ENCODE measurements at places on chromosomes 11 and 22.

- DNase-seq, result no peak
These were observed 59.1 kb downstream of the IGLL1 start for GRCh38 chr22:23520863-23521440.

GRCh38 chr11:34600339-34601084 lies 20.4 kb upstream of the EHF start:
- DNase-seq, result no peak

DNA sequence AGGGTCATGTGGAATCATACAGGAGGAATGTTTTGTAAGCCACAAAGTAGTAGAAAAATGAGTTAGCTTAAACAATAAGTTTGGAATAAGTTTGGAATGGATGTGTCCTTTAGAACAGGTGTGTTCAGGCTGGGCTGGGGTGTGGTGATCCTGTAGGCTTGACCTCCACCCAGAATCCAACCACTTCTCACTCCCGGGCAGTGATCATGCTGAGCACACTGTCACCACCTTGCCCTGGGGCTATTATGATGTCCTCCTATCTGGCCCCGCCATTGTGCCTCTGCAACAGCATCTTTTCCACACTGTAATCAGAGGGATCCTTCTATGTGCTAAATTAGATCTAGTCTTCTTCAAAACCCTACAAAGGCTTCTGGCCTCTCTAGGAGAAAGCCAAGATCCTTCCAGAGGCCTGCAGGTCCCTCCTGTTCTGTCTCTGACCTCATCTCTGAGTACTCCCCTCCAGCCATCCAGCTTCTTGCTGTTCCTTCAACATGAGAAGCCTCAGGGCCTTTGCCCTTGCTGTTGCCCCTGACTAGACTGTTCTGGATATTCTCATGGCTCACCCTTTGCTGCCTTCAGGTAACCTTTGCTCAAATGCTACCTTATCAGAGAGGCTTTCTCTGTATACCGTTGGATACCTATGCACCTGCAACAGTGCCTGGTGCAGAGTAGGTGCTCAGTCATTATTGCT lies 18.8 kb upstream of the ACCSL start:
- DNase-seq, result no peak

- no peak for DNase-seq
These were observed 47.8 kb downstream of the PPP2R1B start for GRCh38 chr11:111718436-111718835.

DNA sequence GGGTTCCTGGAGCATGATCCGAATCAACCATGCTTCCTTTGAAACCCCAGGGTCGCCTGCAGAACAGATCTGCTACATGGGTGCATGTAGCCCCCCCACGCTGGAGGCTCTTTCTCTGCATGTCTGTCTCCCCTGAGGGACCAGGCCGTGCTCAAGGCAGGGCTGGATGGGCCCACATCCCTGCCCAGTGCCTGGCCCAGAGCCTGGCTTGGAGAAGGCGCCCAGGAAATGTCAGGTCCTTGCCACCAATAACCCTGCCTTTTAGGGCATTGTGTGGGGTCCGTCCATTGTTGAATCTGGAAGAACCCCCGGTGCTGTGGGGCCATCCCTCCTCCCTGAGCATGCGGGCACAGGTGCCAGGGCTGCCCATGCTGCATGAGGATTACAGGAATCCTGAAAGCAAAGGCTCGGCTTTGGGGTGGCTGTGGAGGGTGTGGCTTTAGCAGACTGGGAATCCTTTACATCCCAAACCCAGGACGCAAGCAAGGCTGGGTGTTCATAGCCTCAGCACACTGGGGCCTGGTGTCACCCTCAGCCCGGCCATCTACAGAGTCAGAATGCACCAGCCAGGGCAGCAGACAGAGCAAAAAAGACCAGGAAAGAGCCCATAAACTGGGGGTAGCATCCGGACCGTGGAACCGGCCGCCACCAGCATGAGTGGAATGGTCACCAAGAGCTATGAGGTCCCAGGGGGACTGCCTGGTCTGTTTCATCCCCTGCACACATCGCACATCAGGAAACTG lies 48.2 kb downstream of the RTL6 start:
- no peak for DNase-seq

GRCh38 chr11:42237701-42238235 lies 778.3 kb upstream of the LRRC4C start:
- no peak for DNase-seq

DNA sequence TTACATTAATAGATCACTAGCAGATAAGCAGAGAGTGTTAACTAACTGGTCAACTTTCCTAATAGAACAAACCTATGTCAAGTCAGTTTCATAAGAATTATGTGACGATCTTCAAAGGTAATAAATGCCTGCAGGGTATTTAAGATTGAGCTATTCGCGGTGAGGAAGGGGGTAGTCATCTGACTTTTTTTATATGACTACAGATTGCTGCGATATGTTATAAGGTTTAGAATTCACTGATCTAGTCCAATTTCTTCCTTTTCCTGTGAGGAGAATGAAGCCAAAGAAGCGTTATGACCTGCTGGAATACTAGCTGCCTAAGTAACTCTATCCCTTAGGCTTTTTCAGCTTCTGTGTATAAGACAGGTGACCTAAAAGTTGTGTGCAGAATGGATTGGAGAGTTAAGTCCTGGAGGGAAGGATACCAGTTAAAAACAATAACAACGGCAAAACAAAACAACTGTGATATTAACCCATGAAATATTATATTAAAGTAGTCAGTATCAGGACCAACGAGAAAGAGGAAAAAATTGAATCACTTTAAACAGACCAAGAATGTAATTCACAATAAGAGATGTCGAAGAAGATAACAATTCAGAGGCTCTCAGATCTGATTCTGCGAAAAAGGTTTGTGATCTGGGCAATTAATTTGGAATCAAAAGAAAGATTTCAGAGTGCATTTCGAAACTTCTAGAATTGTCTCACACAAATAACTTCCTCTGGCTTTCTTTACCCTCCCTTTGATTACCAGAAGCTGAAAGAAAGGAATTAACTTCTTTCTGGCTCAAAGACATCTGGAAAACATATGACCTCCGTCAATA lies 630 bp downstream of the CASP4 start:
- peak; percentile 31 for DNase-seq

- no peak for DNase-seq
These were observed 16.3 kb upstream of the TMEM41B start for GRCh38 chr11:9330387-9331384.

GRCh38 chr11:61266602-61267001 lies 25.6 kb downstream of the PGA5 start:
- no peak for DNase-seq

DNA sequence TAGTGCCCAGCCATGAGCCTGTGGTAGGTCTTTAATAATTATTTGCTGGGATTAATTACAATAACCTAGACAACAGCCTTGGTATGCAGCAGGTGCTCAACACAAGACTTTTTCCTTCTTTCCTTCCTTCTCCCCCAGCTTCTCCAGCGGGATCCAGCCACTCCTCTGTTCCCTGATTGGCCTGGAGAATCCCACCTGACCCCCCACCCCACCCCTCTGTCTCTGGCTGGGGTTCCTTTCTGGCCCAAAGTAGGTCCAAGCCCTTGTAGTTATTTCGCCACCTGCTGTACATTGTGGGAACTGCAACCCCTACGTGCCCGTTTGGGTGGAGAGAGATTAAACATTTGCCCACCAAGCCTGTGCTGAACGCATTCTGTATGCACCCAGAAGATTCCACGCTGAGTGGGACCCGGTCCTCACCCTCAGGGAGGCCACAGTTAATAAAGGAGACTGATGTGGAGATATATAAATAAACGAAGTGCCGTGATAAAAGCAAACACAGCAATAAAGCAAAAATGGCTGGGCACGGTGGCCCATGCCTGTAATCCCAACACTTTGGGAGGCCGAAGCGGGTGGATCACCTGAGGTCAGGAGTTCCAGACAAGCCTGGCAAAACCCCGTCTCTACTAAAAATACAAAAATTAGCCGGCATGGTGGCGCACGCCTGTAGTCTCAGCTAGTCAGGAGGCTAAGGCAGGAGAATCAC lies 32.1 kb upstream of the DGKZ start:
- peak; percentile 87 for DNase-seq

- DNase-seq, result peak; percentile 76
These were observed 36.0 kb upstream of the CSNK1E start for GRCh38 chr22:38353142-38353629.

- DNase-seq, result peak; percentile 9
These were observed 345.0 kb downstream of the TBC1D22A start for GRCh38 chr22:47107431-47107830.

DNA sequence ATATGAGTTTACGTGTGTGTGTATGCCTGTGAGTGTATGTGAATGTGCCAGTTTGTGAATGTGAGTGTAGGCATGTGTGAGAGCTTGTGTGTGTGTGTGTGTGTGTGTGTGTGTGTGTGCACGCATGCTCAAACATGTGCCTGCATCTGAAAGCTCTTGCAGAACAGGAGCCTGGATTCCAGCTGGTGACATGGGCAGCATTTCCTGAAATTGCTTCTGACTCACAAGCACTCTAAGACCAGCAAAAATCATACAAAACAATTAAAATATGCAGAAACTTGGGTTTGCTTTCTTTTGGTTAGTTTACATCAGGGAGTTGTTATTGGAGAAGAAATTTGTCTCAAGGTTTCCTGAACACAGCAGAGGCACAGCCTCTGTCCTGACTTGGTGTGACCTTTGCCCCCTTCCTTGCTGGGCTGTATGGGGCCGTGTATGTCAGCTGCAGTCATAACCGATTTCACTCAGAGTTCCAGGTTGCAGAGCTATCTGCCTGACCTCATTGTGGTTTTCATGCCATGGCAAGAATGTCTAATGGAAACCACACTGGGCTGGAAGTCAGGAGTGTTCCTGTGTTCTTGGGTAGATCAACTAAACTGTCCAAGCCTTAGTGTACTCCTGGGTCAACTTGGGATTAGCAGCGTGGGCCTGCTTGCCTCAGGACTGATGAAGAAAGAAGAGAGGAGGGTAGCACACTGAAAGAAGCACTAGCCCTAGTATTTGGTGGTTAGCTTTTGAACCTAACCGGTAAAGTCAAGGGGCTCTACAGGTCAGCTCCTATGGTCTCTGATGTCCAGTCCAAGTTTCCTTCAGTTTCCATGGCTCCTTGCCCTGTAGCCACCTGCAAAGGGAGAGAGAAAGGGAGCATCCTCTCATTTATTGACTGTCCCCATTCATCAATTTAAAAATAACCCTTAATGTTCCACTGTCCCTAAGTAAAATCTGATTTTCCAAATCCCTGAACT lies 143.7 kb downstream of the SNX19 start:
- DNase-seq, result no peak

GRCh38 chr22:25167834-25168601 lies 31.6 kb upstream of the CRYBB3 start:
- DNase-seq, result no peak

GRCh38 chr11:85951049-85951405 lies 95.8 kb downstream of the CCDC83 start:
- no peak for DNase-seq

GRCh38 chr11:94305146-94305545 lies 766 bp downstream of the IZUMO1R start:
- DNase-seq, result no peak

DNA sequence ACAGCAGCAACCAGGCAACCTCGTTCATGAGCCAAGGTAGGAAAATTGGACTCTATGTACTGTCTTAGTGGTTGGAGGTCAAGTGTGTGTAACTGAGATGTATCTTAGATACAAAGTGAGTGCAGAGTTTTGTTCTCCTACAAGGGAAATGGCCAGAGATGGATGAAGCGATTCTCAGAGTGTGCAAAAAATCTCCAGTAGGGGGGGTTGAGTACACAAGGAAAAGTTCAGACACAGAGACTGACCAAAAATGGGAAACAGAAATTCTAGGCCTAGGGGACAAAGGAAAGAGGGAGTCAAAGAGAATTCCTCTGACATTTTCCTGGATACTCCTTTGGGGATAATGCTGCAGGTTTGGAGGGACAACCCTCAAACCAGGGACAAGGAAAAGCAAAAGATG lies 38.2 kb upstream of the OR5AK2 start:
- no peak for DNase-seq

- no peak for DNase-seq
These were observed 71.2 kb downstream of the PHF21A start for GRCh38 chr11:46050003-46050461.

DNA sequence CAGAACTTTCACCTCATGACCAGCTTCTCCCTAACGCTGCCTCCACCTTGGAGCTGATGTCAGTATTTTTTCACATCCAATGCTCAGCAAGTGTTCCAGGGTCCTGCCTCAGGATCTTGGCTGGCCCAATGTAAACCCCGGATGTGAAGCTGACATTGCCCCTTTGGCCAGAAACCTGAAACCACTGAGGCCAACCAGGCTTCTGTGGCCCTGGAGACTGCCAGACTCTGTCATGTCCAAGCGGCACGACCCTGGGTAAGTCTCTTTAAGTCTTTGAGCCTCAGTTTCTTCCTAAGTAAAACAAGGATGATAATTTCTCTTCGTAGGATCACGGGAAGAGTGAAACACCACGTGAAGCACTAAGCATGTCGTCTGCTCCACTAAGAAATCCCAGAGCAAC lies 22.8 kb downstream of the SERPIND1 start:
- DNase-seq, result no peak

DNA sequence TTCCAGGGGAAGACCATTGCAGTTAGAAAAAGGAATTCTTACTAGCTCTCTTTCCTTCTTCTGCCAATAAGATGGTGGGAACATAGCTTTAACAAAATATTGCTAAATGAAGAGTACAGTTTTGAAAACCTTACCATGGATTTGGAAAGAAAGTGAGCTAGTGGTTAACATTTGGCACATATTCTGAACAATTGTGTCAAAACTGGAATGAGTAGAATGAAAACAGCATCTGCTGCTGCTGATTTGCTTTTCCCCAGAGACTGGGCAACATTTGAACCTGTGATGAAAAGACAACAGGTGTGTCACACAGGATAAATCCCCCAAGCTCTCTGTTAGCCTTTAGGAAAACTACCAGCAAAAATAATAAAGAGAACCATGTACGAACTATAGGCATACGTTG lies 761.4 kb downstream of the KCNA4 start:
- DNase-seq, result no peak

DNA sequence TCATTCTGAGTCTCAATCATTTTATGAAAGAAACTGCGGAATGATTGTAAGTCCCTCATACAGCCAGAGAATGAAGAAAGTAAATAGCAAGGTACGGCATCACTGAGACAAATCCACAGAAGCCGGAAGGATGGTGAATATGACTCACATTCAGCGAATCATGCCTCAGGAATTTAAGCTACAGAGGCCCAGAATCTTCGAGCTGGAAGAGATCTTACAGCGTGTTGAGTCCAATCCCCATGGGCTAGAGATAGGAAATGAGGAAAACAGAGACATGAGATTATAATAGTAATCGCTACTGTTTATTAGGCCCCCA lies 173.2 kb downstream of the KIF18A start:
- no peak for DNase-seq

DNA sequence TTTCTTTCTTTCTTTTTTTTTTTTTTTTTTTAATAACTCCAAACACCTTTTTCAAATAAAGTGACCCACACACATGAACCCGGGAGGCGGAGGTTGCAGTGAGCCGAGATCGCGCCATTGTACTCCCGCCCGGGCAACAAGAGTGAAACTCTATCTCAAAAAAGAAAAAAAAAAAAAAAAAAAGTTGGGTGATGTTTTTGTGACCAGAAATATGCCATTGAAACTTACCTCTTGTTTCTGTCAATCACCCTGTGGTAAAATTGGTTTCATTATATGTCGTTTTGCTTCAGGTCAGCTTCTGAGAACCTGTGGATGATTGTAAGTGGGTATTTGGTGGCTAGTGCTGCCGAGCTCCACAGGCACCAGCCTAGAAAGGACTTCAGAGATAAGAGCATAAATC lies 238.8 kb downstream of the TBC1D22A start:
- no peak for DNase-seq
